Activated CD8-positive, alpha-beta memory T cell treated with anti-CD3 and anti-CD28 coated beads for 4 hours (primary cell): ENCODE measurements at places on chromosomes 7 and 10.

GRCh38 chr10:50540826-50541122, 83.0 kb downstream of the SGMS1 start:
- no peak for DNase-seq

DNA sequence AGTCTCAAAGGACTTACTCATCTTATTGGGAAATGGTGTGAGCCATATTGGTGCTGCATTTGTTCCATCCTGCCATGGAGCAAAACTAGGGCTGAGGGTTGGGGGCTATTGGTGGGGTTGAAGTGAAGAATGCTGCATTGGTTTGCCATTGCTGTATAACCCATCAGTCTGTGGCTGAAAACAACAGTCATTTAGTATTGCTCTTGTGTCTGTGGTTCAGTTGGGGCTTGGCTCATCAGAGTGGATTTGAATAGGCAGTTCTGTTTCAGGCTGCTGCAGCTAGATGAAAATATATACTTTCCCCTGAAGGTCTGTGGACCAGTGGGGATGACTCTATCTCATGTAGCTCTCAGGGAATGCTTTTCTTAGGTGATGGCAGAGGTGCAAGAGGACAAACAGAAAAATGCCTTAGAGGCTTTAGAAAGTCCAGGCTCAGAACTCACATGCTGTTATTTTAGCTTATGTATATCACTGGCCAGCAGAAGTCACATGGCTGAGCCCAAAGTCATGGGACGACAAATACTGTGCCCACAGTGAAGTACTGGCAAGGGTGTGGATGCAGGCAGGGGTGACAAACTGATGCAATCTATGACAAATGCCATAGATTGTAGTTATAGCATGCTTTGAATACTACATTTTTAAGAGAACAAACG, 15.2 kb upstream of the EXOC6 start:
- DNase-seq: no peak

DNA sequence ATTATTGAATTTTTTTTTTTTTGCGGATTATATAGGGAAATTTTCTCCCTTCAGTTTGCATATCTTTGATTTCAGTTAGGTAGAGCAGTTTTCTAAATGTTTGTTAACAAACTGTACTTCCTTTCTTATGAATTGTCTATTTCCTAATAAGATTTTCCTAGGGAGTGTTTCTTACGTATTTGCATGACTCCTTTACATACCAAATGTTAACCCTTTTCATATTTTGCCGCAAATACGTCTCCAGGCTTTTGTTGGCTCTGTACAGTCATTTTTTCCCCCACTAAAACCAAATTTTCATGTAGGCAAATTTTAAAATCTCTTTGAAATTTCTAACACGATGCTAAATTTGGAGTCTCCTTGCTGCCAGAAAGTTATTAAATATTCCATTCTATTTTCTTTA, 1.9 kb upstream of the FRAT2 start:
- no peak for DNase-seq

- no peak for DNase-seq
Measured at GRCh38 chr10:112896273-112896672, 53.8 kb upstream of the TCF7L2 start.

DNA sequence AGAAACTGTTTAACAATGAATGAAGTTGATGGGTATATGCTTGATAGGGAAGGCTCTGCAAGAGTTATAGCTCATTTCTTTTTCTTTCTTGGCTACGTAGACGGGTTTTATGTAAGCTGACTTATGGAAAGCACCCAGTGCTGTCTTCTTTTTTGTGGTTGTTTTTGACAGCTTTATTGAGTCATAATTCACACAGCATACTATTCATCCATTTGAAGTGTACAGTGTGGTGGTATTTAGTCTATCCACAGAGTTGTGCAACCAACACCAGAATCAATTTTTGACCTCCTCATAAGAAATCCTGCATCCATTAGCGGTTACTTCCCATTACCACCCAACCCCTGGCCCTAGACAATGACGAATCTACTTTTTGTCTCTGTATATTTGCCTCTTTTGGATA, 240.6 kb upstream of the KIAA1217 start:
- no peak for DNase-seq

DNA sequence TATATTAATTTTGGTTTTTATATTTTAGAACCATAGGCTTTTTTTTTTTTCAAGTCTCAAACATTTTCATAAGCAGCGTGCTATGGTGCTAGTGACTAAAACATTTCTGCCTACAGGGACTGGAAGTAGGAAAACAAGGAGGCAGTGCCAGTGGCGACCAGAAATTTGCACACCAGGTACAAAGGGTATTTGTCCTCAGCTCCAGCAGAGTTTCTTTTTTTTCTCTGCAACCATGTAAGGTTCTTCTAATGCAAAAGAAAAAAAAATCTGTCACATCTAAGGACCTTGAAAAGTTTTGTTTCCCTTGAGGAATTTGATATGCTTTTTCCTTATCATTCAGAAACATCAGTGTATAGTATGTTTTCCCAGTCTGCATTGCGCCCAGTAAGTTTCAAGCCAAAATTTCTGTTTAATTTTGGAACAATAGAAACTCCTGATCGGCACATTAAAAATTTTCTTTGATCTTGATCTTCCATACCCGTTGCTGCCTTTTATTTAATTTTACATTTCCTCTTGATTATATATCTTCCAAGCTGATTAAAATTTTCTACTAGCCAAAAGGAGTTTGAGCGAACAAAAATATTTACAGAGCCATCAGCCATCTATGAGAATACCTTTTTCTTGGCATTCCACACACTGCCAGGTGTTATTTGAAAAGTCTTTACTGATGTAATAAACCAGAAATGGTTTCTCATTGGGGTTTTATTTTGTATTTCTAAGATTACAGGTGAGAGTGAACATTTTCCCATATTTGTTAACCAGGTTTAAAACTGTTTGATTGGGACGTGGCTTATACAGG, 956 bp upstream of the KLHDC10 start:
- DNase-seq: no peak

GRCh38 chr7:43385309-43385680, 197.6 kb upstream of the STK17A start:
- DNase-seq: no peak

DNA sequence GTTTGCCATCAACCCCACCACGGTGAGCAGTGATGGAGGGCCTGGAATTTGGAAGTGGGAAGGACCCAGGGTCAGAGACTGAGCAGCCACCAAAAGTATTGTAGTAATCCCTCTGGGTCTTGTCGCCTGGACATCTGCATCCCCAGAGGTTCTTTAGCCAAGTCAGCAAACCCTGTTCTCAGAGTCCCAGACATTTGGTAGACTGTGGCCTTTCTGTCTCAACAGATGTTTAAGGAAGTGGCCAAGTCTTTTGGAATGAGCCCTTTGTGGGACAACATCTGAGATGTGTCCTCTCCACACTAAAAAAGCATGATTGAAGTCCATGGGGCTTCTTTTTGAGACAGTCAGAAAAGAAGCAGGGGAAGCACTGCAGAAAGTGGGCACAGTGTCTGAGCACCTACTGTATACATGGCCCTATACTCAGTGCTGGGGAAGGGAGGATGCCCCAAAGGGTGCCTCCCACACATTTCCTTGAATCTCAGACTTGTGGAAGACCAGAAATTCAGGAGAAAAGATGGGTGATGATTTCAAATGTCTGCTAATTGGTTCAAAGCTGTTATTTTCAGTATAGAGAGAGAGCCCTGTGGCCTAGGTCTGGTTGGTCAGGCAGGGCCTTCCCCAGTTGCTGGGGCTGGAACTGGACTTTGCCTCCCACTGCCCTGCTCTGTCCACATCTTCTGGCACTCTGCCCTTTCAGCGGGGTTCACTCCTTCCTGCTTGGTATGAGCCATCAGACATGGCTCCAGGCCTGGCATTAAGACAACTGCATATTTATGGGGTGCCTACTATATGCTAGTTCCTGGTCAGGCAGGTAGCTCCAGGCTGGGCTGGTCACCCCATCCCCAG, 26.5 kb upstream of the VSIR start:
- no peak for DNase-seq

DNA sequence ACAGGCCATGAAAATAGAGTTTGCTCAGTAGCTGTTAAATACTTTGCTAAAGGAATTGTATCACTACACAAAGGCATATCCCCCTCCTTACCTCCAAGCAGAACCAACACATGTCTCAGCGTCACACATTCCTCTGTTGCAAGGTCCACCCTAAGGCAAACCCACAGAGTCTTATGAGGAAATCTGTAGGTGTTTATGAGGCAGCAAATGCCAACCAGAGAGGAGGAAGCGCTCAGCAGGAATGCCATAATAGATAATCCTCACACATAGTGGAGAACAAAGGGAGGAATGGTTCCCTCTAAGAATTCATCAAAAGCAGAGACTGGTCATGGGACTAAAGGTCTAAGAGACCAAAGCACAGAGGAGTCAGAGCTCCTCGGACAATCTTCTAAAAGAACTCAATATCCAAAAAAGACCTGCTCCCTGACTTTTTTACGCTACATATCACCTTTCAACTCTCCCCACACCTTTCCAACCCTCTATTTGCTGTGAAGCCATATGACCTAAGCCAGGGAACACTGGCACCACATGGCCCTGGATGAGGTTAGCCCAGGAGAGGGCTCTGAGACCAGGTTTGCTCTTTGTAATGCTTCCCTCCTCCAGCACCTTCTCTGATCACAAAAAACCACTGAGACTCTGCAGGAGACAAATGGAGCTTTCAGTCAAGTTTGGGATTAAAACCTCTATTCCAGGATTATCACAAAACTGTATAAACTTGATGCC, 7.3 kb downstream of the SLC25A13 start:
- no peak for DNase-seq

DNA sequence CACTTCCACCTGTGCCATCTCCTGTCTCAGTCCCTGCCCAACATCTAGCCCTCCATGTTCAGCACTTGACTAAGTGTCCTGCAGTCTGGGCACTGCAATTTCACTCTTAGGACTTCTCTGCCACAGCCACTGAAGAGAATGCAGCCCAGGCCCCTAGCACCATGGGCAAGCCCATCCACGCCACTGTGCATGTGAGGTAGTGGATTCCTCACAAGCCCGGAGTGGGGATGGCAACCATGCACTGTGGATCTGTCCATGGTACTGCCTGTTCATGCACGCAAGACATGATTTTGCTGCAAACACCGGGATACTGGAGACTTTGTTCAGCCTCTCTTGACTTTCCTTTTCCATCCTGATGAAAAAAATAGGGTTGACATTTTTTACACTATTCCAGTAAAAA, 12.3 kb downstream of the DDC start:
- DNase-seq: no peak

DNA sequence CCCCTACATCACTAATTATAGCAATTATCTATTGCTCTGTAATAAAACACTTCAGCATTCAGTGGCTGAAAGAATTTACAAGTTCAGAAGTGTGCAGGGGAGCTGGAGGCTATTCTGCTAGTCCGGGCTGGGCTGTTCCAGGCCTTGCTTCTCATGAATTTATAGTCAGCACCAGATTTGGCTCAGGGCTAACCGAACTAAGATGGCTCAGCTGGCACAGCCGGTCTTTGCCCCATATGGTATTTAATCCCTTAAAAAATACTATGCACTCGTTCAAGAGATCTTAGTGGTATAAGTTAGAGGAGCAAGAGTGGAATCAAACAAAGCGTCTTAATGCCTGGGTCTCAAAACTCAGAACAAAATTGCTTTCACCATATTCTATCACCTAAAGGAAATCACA, 932.9 kb downstream of the XPNPEP1 start:
- no peak for DNase-seq

- DNase-seq: no peak
Measured at GRCh38 chr10:24751716-24752115, 28.0 kb upstream of the ARHGAP21 start.

DNA sequence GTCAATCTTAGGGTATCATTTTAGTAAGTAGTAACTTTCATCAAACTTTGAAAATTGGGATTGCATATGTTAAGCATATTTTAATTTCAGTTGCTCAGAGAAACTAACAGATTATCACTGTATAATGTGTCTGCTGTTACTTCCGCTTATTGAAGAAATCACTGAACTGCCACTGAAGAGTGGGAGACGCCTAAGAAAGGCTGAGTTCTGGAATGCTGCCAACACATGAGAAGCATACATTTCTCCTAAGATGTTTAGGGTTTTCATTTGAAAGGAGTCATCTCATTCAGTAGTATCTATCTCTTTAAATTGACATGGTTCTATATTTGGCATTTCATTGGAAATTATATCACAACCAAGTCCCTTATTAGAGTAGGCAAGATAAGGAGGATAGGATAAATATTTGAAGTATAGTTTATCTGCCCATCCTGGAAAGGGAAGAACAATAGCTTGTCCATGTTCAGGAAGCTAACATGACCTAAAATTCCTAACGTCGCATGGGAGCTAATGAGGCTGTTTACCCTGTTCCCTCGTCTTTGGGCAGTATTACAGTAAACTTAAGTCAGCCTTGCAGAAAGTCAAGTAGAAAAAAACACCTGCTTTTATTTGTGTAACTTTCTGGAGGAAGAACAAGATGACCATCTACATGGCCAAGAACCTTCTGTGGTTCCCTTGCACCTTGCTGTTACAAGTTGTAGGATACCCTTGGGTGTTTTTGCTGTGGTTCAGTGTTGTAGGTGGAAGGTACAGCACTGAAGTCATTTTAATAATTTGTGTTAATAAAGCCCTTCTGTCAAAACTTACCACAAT, 67.3 kb downstream of the NHLRC2 start:
- DNase-seq: no peak

GRCh38 chr7:699476-700170, 26.9 kb upstream of the DNAAF5 start:
- no peak for DNase-seq

DNA sequence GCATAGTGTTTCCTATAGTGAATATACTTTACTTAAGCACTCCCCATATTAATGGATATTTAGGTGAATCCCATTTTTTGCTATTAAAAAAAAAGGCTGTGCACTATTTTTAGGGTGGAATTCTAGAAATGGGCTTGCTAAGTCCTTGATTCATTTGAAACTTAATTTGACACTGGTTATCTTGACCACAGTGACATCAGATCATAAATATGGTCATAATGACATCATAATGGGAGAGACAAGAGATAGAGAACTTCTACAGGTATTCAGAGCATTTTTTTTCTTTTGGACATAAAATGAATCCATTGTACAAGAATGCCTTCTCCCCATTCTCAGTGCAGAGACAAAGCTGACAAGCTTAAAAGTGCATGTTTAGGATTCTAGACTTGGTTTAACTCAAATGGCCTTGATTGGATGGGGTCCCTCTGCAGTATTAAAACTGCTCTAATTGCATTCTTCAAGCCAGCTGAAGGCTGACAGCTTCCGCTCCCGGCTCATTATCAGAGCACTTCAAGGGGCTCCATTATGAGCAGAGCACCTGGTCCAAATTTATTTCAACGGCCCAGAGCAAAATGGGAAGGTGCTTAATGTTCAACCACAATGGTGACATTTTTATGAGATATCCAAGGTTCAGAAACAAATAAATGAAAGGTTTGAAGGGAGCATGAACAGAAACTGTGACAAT, 104.8 kb downstream of the JAZF1 start:
- no peak for DNase-seq

- DNase-seq: no peak
Measured at GRCh38 chr7:46318276-46318675, 397.2 kb upstream of the IGFBP3 start.

DNA sequence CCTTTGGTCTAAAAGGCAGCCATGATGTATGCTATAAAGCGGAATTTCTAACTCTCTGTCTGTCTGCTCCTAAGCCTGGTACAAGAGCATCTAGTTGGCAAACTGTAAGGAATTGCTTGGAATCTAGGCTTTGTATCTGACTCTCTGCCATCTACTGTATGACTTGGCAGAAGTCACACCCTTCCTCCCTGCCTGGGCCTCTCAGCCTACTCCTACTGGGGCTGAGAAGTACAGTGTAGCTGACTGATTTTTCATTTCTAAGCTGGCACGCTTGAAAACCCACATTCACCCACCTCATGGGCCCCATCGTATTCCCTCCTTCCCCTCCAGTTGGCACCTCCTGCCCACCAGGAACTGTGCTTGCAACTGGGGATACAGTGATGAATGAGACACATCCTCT, 435.2 kb downstream of the PLXNA4 start:
- no peak for DNase-seq
